ENCODE measurements at places on chromosomes 7 and 10. TPM values are rescaled to one million over a fixed set of nuclear protein-coding genes. Genes with fewer than 3 reads are reported as not detected.
A peak's percentile ranks its signal among the peaks of the same experiment; 100 is the strongest.

GRCh38 chr10:96271016-96271815 lies at the start of gene BLNK:
BLNK (minus strand) TSS chr10:96271569; CDS start chr10:96271398, 171 bp downstream.
- no peak for DNase-seq

DNA sequence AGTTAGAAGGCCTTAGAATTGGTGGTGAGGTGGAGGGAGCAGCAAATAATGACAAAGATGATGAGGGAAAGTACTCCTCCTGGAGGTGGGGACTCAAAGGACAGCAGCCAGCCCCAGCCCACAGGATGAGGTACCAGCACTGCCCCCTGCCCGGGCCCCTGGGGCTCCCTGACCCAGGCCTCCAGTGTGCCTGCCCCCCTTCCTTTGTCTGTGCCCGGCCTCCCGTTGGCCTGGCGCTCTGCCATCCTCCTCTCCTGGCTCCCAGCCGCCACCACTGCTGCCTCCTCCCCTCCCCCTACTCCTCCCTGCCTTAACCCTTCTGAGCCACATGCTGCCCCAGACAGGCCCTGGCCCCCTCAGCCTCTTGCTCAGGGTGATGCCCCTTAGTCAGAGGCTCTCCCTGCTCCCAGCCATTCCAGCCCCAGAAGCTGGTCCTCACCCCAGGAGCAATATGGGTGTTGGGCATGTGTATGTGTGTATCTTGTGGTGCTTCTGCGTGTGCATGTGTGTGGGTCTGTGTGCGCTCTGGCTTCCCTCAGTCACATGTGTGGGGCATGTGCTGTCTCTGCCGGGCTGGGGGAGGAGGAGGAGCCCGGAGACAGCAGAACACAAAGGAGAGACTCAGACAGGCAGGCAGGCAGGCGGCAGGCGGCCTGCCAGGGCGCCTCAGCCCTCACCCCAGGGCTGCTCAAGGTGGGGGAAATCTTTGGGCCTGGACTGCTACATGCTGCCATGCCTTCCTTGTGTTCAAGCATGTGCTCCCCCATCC lies 2.6 kb downstream of the LDB1 start:
- peak; percentile 83 for DNase-seq

GRCh38 chr7:106582365-106582764 lies 78.6 kb downstream of the CCDC71L start:
- DNase-seq: no peak

DNA sequence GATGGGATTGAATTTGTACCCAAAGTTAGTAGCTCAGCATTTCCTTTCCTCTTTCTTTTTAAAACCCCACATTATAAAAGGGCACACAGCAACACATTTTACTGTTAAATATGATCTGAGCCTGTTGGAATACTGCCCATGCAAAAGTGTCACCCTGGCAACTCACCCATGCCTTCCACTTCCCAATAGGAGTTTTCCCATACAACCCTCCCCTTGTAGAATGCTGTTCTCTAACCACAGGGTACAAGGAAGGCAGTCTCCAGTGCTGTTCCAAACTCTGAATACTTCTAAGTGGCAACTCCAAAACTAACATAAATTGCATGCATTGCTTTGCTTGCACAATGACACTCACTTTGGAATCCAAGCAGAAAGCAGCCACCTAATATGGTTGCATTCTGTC lies 60.8 kb downstream of the NRCAM start:
- DNase-seq: no peak

DNA sequence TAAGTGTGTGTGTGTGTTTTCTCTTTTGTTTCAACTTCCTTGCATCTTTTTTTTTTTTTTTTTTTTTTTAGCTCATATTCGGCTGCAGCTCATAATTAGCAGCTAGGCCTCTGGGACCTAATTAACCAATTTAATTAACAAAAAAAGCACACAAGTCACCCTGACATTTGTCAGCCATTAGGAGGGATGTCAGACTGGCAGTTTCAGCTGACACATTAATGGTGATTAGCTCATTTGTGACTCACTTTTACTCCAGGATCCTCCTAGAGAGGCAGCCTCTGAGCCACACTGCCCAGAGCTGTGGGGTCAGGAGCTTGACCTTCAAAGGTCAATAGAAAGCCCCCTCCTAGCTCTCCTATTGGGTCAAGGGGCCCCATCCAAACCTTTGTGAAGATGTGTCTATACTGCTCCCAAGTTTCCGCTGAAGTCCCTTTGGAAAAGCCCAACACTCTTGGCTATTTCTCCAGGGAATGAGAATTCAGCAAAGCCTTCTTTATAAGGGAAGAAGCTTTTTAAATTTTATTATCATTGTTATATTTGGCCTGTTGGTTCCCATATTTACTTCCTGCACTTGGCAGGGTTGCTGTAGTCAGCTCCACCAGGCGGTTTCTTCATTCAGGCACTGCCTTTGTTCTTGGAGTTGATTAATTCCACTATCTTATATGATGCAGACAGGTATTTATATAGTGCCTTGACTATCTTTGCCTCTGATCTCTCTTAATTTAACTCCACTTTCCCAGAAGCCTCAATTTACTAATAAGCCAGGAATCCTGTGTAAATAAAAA lies 109.5 kb upstream of the HABP2 start:
- DNase-seq: no peak

GRCh38 chr7:130927062-130927461 lies 193.1 kb upstream of the KLF14 start:
- DNase-seq: no peak

DNA sequence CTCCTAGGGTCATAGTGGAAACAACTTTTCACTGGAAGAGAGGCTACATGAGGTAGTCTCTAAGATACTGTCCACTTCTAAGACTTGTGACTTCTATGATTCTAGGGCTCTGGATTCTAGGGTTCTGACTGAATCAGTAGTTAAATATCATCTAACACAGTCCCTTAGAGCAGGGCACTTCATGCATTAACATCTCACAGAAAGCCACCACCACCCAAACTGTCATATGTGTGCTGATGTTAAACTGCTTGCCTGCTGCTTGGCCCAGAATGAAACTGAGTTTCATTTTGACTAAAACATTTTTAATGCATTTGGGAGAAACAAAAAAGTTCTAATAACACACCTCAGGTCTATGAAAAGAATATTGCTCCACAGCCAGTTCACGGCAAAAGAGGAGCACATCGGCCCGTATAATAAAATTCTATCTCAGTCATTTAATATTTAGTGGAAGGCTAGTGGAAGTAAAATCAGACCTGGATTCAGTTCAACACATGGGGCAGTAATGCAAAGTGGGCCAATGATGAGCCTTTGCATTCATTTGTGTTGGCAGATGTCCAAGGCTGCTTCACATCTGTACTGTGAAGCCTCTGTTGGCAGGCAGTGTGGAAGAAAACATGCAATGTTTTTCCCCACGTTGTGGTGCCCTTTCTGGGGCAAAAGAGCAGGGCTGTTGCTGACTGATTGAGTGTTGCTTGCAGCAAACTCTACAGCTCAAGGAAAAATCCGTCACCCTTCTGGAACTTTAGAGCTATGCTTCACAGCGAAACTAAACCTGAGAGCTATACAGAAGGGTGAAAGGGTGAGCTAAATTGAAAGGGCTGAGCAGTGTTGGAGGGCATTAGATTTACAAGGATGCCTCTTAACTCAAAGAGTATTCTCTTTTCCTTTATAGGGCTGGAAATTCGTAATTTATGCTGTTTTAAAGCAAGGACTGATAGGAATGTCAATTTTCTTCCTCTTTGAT lies 33.5 kb upstream of the AUTS2 start:
- DNase-seq: no peak

DNA sequence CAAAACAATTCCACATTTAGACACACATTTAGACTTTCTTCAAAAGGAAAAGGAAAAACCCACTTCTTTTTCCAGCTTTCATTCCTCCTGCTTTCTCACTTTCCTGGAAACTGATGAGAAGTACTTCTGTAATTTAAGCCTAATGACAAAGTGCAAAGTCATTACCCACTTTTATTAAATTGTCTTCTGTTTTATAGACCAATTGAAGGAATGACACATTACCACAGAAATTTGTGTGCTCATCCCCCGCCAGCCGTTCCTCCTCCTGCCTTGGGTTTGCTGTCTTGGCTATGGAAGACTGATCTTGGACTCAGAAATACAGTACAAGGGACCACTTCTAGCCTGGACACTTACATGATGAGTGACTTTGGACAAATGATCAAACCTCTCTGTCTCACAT lies 717.8 kb downstream of the SORCS3 start:
- no peak for DNase-seq

DNA sequence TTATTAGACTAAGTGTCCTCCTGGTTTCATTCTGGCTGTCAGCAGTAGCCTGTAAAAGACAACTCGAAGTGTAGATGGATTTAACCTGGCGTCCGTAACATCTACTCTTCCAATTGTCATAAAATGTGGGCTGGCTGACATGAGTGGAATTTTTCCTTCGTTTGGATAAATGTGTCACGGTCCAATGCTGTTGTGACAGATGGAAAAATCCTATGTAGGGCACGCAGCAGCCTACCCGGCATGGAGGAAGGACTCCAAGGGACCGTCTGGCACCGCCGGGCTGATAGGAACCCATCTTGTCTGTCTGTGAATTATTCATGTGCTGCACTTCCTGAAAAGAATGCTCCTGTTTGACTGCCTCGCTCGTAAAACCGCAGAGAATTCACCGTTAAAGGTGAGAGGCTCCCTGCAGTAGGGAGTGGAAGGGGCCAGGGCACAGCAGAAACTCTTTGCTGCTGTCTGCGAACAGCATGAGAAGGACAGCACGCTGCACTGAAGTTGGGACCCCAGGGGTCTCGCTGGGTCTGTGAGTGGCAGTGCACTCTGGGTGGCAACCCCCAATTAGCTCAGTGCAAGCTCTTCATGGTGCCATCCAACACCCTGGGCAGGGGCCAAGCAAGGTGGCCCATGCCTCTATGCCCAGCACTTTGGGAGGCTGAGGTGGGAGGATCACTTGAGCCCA lies 1.6 kb upstream of the ORAI2 start:
- peak; percentile 69 for DNase-seq

- DNase-seq: no peak
These were observed 185.2 kb downstream of the SKIDA1 start for GRCh38 chr10:21340331-21340730.

GRCh38 chr7:48130658-48131108 lies 40.6 kb upstream of the ABCA13 start:
- DNase-seq: no peak

DNA sequence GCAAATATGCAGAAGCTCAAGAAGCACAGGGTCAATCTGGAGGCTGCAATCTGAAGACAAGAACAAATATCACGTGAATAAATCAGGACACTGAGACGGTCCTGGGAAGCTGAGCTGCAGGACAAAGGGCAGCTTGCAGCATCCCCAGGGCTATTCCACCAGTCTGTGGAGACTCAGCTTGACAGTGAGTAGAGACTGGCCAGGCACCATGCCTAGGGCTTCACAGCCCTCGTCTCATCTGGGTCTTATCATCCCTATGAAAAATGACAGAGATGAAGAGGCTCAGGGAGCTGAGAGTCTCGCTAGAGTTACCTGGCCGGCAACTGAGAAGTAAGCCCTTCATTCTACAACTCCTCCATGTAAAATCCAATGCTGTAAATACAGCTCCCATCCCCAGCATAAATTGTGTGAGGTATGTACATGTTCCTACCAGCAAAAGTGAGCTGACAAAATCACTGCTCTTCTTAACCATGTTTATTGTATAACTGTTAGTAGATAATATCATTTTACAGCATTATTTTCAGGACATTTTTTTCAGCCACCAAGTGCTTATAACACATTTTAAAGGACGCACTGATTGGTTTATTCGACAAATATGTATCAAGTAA lies 186.6 kb upstream of the IGFBP3 start:
- DNase-seq: no peak

DNA sequence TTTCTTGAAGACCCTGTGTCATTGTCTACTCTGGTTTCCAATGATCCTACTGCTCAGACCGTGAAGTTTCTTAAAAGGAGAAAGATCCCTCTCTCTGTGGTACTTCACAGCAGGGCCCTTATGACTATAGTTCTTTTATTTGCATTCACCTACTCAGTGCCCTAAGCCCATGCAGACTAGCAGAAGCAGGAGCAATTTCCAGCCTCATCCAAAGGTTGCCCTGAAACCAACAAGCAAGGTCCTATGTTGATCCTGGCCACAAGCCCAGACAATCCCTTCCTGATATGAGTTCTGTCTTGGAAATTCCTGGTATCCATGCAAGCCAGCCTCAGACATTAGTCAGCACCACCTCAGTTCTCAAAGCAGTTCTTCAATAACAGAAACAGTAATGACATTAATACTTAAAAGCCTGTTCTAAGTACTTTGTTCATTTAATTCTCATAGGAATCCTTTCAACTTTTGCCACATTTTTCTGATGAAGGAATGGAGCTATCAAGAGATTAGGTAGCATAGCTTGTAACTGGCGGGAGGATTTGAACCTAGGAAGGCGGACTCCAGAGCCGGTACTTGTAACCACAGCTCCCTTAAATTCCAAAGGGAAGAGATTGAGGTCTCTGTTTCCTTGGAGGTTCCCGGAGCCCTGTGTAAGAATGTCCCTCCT lies 58.1 kb upstream of the ST8SIA6 start:
- DNase-seq: no peak

- DNase-seq: no peak
These were observed 17.0 kb downstream of the ITGB8 start for GRCh38 chr7:20347680-20348079.

- no peak for DNase-seq
These were observed 32.8 kb upstream of the ANTXRL start for GRCh38 chr10:46254007-46254383.

- no peak for DNase-seq
These were observed 105.2 kb upstream of the NOBOX start for GRCh38 chr7:144508702-144509101.

GRCh38 chr7:31744294-31744874 lies 57.4 kb downstream of the PPP1R17 start:
- peak; percentile 85 for DNase-seq

- DNase-seq: no peak
These were observed 43.7 kb downstream of the CH25H start for GRCh38 chr10:89163265-89163995.

The NUTM2B gene
- total RNA-seq: 0.27 TPM

The CASP7 gene
- total RNA-seq: 14.4 TPM

The ATOH7 gene
- 0.36 TPM for total RNA-seq

The TRIM74 gene
- total RNA-seq: 0.68 TPM

The ADAP1 gene
- total RNA-seq: 6.4 TPM

The ERCC6 gene
- 20.7 TPM for total RNA-seq

The WDR11 gene
- total RNA-seq: 79.6 TPM

The BMPER gene
- total RNA-seq: 66.5 TPM

Measured in endodermal cell (in vitro differentiated cells).